ENCODE measurements at places on chromosomes 2 and 18.

DNA sequence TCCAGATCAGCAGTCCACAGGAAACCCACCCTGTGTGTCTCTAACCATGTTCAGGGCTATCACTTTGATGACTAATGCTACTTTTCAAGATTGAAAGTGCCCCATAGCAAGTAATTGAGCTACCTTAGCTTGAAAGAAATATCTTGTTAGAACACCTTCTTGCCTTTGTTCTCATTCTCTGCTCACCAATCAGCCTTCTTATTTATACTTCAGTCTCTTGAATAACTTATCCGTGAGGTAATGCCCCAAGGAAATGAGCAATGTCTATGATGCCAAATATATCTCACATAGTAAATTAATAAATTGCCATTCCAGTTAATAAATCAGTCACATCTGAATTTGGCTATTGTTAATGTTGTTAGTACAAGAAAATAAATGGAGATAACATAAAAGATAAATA is 141.6 kb downstream of the WDPCP start:
- DNase-seq = no peak

DNA sequence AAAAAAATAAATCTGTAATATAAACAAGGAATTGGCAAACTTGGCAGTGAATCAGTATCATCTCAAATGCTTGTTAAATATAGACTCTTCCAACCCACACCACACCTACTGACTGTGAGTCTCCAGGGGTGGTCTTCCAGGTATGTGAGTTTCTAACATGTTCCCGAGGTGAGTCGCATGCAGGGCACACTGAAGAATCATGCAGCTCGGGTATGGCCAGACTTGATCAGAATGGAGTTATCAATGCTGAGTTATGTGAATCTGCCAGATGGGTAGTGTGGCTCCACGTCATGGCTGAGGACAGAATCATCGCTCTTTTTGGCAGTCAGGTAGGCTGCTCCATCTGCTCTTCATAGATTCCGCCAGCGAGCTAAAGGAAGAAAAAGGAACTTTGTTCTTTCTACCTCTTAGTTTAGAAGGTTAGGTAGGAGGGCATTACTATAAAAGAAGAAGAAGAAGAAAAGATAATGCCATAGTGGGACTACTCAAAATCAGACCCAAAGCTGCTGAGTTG is 1279.7 kb upstream of the ZEB2 start:
- DNase-seq = no peak

GRCh38 chr2:27712522-27712921 is 48.8 kb downstream of the SLC4A1AP start:
- DNase-seq = no peak

DNA sequence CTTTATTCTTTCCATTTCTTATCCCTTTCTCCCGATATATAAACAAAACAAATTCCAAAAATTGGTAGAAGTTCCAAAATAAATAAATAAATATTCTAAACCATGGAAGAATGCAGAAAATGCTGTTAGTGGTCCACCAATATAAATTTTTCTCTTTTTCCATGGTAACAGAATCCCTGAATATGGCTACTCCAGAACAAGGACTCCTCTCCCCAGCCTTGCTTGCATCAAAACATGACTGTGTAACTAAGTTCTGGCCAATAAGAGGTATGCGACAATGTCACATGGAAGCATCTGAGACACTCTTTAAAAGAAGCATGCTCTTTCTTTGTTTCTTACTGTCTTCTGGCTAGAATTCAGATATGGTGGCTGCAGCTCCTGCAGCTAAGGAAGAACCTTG is 325.1 kb upstream of the TANK start:
- no peak for DNase-seq

DNA sequence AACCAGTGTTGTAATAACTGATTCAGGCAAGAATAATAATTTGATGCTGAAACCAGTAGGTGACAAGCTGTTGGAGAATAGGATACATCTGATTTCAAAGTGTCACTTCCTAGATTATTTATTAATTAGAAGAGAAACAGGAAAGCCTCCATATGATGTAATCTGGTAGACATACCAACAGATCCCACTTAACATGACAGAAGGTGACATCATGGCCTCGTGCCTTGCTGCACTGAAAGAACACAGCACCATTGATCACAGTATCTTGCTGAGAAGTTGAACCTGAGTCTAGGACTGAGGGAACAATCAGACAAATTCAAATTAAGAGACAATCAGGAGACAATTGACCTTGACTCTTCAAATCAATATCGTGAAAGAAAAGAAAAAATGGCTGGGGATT is 131.6 kb upstream of the DLGAP1 start:
- no peak for DNase-seq

GRCh38 chr2:234913208-234913626 is 38.6 kb upstream of the SH3BP4 start:
- peak; percentile 49 for DNase-seq

DNA sequence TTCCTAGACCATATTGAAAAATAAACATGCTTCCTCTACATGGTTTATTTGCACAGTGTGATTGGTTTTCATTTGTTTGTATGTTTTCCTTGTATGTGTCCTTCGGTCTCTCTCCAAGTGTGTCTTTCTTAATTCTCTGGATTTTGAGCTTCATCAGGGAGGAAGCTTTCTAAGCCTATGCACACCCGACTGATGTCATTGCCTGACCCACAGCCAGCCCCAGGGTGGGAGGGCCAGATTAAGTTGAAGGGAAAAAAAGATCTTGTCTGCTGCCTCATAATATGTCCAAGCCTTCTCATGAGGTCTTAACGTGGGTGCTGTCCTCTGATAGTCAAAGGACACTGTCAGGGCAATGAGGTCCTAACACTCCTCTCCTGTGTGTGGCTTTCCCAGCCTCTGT is 115.2 kb downstream of the MARCHF4 start:
- no peak for DNase-seq

- no peak for DNase-seq
Observed at GRCh38 chr18:7232218-7232617, 1.3 kb downstream of the LRRC30 start.

DNA sequence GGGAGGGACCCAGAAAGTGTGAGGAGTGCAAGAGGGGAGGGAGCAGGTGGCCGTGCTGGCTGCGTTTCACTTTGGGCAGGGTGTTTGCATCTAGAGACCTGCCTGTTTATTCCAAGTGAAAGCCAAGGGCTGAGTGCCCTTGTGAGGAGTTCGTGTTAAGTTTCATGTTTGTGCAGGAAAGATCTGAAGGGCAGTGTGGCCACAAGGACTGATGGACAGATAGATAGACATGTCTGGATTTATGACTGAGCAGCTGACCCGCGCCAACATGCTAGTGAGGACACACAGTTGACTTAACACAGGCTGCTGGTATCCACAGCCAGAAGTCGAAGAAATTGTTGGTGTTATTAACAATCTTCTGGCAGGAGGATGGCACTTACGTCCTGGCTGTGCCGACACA is 387.6 kb upstream of the TNP1 start:
- no peak for DNase-seq

GRCh38 chr2:69946351-69947324 is 14.8 kb downstream of the ASPRV1 start:
- no peak for DNase-seq

- DNase-seq = no peak
Observed at GRCh38 chr18:35157181-35157580, 83.7 kb upstream of the ZNF397 start.

DNA sequence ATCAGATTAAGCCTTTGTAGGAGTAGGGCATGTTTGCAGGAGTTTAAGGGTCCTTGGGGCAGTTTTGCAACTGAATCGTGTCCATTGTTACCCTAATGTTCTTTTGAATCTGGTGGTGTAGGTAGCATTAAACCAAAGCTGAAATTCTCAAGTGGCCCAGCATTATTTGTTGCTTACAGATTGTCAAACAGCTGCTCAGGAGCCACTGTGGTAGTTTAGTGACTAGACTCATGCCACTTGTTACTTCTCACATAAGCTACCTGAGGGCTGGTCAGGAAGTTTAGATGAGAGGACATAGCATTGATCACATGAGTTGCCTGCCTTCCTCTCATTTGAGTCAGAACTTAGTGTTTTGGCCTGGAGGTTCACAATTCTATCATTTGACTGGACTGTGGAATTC is 157.6 kb downstream of the HAUS1 start:
- no peak for DNase-seq

- no peak for DNase-seq
Observed at GRCh38 chr2:233250985-233251305, 528 bp upstream of the ATG16L1 start.

- no peak for DNase-seq
Observed at GRCh38 chr18:3135536-3135935, 84.2 kb downstream of the MYOM1 start.

DNA sequence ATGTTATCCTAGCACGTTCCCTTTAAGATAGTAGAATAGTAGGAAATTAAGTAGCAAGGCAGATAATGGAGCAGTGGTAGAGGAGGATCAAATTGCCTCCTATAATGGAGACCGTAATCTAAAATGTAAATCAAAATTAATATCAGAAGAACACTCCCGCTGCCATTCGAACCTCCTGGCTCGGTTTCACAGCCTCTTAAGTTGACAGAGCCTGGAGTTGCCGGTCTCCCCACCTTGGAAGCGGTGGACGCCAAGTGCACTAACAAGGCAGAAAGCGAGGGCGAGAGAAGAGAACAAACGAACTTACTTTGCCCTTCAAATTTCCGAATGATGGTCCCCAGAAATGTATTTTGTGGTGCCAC is 450 bp downstream of the KCNH7 start:
- DNase-seq = peak; percentile 78

DNA sequence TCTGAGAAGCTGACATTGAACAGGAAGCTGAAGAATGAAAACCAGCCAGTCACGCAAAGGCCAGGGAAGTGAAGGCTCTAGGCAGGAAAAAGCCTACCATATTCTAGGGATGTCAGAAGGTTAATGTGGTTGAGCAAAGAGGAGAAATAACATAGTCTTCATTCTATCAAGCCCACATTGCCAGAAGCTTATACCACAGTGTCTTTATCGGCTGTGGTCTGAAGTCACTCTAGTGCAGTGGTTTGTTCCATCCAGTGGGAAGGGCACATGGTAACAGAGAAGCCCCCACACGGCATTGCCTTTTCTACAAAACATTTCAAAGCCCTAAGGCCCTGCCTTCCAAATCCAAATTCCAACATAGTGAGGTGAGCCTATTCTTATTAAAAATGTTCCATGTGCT is 311.3 kb downstream of the TNS1 start:
- DNase-seq = no peak

- DNase-seq = peak; percentile 27
Observed at GRCh38 chr2:188369365-188369764, 77.7 kb downstream of the GULP1 start.

DNA sequence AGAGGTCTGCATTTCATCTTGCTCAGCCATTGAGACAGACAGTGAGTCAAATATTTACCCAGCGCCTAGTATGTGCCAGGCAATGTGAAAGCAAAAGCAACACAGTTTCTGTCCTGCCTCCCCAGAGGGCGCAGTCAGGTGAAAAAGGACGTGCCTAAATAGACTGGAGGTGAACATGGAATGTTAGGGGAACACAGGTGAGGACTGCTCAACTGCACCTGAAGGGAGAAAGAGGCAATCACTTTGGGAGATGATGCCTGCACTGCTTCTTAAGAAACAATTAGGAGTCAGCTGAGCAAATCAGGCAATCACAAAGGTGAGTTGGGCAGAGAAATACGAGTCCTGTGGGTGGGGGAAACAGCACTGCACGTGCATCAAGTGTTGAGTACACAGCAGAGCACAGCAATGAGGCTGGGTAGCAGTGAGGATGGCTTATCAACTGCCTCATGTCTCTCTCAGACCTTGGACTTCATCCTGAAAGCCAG is 218.3 kb upstream of the SMAD7 start:
- DNase-seq = no peak

DNA sequence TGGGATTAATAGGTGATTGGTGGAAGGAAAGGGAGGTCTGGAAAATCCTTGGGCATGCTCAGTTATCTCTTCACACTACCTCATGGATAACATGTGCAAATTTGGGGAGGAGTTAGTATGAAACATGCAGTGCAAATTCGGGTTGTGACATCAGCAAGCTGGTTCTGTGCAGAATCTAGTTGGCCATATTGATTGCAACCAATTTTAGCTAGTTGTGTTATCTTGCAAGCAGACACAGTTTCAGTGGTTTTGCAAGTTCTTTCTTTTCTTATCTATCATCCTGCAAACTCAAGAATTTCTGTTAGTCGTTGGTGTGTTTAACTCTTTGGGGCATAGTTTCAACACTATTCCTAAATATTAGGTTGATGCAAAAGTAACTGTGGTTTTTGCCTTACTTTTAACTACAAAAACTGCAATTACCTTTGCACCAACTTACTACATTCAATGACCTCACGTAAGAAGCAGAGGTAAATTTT is 135.4 kb downstream of the PTH2R start:
- DNase-seq = no peak

GRCh38 chr18:49464718-49465598 is 4.5 kb upstream of the DYM start:
- DNase-seq = no peak

DNA sequence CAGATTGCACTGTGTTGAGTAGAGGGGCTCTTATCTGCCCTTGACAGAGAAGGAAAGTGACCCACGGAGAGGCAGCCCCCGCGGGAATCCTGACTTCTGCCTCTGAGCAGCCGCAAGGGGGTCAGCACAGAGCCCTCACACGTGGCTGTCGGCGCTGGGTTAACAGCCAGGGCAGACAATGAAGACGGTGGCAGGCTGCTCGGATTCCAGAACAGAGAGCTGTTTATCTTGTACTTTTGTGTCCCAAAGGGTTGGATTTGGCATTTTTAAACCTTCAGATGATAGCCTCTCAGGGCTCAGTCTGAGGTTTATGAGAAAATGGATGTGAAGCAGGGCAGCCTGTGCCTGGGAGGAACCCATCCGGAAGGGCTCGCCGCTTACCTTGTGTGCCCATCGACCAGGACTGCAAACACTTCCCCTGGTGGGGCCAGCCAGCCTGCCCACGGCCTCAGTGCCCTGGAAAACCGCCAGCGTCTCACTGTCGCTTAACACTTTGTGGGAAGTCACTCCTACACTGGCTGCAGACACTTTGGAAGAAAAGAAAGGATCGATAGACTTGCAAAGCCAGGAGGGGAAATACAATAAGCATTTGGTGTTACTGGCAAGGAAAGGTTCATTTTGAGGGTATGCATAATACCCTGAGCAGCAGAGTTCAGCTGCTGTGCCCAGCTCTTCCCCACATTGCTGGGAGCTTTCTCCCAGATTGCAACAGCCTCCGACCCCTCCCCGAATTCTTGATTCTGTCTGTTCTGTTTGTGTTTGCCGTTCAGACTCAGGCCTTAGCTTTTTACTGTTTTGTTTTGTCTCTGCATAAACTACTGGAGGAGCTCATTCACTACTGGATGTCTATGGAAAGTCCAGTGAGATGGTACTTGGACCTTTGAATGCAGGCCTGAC is 325.3 kb upstream of the MYT1L start:
- no peak for DNase-seq

GRCh38 chr2:175441181-175441761 is 259.8 kb upstream of the ATP5MC3 start:
- DNase-seq = no peak

Data from NCI-H1105 treated with DMSO at 0.1 percent for 48 hours (cell line).